ENCODE measurements at places on chromosomes 6 and 20. TPM values are rescaled to one million over a fixed set of nuclear protein-coding genes. Genes with fewer than 3 reads are reported as not detected.

DNA sequence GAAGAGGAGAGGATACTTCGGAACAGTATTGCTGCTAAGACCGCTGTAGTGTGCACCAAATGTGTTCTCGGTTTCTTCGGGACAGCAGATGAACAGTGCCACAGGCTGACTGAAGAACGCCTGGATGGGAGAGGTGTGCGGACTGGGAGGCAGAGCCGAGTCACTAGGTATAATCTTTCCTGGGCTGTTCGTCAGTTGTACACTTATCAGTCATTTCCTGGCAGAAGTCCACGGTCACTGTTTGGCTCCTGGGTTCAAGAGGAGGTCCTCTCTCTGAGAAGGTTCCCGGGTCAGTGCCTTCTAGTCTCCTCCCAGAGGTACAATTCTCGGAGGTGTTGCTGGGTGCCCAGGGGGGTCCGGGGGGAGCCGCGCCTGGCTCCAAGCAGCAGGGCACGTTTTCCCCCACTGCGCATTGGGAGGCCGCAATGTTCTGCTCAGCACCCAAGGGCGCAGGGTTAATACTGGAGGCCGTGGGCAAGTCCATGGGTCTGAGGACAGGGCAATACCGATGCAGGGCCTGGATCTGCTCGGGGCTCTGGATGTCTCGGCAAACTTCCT, 38.1 kb downstream of the GJA10 start:
- no peak for DNase-seq

The CCDC28A gene
- total RNA-seq: 27.3 TPM

GRCh38 chr6:160121558-160121957, at the start of gene SLC22A1:
Gene SLC22A1, plus strand, starts transcription at chr6:160121815. Its CDS starts 121 bp downstream, at chr6:160121936.
- no peak for DNase-seq

DNA sequence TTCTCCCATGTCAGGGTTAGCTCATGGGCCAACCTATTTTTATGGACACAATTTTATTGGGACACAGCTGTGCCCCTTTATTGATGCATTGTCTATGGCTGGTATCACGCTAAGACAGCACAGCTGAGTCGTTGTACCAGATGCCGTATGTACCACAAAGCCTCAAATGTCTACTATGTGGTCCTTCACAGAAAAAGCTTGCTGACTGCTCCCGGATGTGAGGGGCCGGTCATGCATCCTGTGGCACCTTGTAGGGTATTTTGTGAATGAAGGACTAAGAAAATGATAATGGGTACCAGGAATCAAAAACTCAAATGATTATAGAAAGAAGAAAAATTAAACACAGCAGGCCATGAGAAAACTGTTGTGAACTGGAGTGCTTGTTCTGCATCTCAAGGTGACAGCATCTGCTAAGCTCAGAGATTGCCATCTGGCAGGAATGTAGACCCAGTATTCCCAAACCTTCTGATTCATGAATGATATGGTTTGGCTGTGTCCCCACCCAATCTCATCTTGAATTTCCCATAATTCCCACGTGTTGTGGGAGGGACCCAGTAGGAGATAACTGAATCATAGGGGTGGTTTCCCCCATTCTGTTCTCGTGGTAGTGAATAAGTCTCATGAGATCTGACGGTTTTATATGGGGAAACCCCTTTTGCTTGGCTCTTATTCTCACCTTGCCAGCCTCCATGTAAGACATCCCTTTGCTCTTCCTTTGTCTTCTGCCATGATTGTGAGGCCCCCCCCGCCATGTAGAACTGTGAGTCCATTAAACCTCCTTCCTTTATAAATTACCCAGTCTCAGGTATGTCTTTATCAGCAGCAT, 248.5 kb downstream of the TSHZ2 start:
- peak; percentile 25 for DNase-seq

The BHLHE23 gene
- total RNA-seq: not detected

DNA sequence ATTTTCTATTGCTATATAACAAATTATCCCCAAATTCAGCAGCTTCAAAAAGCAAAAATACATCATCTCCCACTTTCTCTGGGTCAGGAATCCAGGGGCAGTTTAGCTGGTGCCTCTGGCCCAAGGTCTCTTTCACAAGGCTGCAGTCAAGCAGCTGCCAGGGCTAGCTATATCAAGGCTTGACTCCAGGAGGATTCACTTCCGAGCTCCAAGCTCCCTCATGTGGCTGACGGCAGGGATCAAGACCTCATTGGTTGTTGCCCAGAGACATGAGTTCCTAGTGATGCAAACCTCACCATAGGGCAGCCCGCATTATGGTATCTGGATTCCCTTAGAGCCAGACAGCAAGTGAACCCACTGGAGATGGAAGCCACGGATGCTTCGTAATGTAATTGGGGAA, 1.3 kb upstream of the VNN1 start:
- no peak for DNase-seq

DNA sequence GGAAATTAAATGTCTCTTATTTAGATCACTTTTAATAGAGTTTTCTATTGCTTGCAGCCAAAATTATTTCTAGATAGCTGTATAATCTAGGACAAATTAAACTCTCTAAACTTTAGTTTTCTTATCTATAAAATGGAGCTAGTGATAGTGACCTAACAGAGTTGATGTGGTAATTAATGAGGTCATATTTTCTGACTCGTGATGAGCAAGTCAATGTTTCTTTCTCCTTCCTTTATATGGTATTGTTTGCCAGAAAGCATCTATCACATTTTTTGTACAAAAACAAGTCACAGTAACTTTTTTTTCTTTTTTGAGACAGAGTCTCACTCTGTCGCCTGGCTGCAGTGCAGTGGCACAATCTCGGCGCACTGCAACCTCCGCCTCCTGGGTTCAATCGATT, 267.7 kb downstream of the FARS2 start:
- no peak for DNase-seq
